ENCODE measurements at places on chromosomes 12 and 14.

DNA sequence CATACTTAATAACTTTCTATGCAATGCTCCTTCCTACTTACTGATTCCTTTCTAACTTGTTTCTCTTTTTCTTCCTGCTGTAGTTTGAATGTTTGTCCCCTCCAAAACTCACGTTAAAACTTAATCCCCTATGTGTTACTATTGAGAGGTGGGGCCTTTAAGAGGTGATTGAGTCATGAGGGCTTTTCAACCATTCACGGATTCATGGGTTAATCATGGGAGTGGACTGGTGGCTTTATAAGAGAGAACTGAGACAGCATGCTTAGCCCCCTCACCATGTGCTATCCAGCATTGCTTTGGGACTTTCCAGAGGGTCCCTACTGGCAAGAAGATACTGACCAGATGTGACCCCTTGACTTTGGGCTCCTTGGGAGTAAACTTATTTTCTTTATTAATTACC lies 66.0 kb upstream of the TRIM9 start:
- no peak for DNase-seq

- DNase-seq, result no peak
These were observed 5.5 kb downstream of the PUS1 start for GRCh38 chr12:131934535-131934934.

- no peak for DNase-seq
These were observed 6.7 kb upstream of the ETV6 start for GRCh38 chr12:11642785-11643184.

- no peak for DNase-seq
These were observed 292.4 kb upstream of the SEL1L start for GRCh38 chr14:81826081-81826480.

DNA sequence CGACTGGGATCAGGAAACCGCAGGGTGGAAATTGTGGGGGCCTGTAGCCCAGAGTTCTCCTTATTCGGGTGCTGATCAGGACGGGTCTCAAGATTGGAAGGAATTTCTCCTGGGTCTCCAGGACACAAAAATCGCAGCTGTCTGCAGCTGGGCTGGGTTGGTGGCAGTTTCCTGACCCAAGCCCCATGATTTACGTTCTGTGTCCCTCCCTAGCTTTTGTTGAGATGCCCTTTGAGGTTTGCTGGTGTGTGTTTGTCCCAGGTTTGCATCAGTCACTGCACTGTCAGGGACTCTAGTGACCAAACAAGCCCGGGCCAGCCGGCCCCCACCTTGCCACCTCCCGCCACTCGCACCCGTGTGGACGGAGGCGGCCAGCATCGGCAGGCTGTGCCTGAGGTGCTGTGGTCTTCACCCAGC lies 89.5 kb downstream of the FBXL14 start:
- DNase-seq, result no peak

DNA sequence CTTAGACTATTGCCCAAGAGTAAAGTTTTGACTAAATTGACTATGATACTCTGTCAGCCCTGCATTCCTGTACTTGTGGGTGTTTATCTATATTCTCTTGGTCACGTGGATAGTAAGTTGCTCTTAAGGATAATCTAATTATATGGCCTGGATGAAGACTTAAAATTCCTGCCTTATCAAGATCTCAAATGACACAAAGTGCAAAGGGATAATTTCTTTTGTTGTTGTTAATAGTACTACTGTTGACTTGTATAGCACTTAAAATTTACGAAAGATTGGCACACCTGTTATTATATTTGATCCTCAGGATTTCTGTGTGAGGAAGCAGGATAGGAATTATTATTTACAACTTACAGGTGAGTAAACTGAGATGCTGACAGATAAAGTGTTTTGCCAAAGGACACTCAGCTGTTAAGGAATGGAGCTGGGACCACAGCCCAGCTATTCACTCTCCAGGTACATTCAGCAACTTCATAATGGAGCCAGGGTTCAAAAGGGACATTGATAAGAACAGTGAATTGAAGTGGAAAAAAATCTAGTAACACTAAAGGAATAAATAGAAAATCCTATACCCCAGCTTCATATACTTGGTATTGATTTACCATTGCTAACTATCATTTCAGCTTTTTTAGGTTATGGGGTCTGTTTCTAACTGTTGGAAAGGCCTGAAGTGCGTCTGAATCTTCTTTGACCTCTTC lies 53.4 kb upstream of the EVL start:
- DNase-seq, result no peak
